ENCODE measurements at places on chromosomes 16 and 17.

DNA sequence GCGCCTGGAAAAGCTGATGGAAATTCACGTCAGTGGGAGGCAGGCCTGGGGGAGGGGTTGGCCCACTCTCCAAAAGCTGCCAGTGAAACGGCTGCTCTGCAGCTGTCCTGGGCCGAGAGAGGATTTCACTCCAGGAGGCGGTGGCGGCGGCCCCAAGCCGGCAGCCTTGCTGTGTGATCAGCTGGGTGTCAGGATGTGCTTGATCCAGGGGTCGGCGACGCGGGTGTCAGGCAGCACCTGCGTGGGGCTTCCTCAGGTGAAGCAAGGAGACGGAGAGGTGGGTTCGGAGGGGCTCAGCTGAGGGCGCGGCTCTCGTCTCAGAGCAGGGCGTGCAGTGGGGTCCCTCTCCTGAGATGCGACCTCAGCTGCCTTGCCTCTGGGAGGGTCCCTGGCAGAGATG lies 7.0 kb downstream of the CBFA2T3 start:
- DNase-seq, result no peak

GRCh38 chr16:50323335-50324011 lies 45.3 kb downstream of the BRD7 start:
- no peak for DNase-seq

DNA sequence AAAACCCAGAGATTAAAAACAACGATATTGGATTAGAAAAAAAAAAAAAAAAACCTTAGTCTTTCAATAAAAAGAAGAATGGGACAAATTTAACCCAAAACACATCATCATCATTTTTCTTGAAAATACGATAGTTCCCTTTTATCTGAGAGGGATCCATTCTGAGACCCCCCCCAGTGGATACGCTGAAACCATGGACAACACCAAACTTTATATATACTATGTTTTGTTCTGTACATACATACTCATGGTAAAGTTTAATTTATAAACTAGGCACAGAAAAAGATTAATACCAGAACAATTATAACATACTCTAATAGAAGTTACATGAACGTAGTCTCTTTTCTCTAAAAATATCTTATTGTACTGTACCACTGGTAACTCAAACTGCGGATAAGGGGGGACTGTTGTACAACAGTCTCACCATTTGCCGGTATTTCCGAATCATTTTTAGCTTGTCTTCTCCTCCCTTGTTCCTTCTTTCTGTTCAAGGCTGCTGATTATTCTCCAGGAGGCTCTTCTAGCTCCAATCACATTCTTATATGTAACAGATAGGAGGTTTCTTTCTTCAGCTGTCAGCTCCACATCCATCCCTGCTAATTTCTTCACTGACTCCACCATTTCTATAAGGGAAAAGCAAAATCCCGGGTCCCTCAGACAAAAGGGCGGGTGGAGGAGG lies 37.0 kb downstream of the RNF135 start:
- DNase-seq, result no peak

GRCh38 chr17:17917394-17917793 lies 54.8 kb downstream of the TOM1L2 start:
- no peak for DNase-seq

- DNase-seq, result peak; percentile 82
Observed at GRCh38 chr17:4658478-4659305, 17.2 kb upstream of the ALOX15 start.

DNA sequence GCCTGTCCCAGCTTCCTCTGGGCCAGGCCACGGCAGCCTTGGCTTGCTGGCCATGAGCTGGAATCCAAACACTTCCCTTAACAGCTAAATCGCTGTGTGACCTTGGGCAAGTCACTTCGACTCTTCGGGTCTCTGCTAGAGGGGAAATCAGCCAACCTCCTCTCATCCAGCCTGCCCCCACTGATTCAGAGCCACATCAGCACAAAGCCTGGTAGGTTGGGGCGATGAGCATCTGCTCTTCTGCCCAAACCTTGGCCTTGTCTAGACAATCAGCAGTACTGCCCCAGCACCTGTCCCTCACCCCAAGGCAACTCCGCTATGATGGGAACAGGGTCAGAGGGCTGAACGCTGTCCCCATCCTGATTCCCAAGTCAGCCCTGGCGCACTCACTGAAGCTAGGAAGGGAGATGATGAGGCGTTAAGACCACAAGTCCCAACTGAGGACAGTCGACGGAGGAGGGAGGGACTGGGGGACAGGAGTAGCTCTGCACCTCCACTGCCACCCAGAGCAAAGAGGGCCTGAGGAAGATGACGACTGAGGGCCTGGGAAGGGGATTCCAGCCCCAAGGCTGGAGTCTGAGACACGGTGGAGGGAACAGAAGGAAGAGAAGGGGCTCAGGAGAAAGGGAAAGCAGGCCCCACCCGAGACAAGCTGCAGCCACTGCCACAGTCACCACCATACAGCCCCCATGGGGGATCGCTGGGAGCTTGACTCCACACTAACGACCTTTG lies 1.3 kb downstream of the CLUH start:
- no peak for DNase-seq

DNA sequence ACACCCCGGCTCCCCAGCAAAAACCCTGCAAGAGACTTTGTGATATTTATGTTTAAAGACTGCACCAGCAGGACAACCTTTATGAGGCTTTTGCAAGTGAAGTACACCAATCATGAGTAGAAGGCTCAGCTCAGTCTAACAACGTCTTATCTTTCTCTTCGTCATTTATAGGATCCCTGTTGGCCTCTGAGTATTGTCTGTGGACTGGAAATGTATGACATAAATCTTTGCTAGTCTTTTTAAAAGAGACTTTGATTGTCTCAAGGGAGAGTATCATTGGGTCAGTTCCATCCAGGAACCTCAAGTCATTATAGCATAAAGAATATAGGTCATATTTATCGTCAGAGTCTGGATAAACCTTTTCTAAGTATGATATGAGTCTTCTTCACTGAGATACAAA lies 505.0 kb upstream of the SOX9 start:
- no peak for DNase-seq

DNA sequence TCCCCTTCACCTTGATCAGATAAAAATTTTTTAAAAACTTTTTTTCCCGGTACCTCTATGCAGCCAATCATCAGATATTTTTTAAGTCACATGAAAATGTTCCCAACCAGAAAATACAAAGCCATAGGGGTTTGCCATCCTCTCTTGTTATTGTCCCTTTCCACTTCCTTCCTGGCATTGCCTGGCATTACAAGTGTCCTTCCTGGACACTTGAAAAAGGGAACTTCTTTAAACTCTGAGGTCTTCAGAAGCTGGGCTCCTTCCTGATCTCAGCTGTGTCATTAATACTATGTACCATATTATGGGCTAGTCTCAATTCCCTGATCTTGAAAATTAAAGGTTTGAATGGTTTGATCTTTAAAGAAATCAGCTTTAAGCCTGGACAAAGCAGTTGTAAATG lies 64.9 kb downstream of the TEX14 start:
- DNase-seq, result no peak

All from stimulated activated CD8-positive, alpha-beta memory T cell treated with anti-CD3 and anti-CD28 coated beads, Interleukin-4, amount 100 ng/mL, for 48 hours (primary cell).